ENCODE measurements at places on chromosomes 13 and 19. TPM values are rescaled to one million over a fixed set of nuclear protein-coding genes. Genes with fewer than 3 reads are reported as not detected.

DNA sequence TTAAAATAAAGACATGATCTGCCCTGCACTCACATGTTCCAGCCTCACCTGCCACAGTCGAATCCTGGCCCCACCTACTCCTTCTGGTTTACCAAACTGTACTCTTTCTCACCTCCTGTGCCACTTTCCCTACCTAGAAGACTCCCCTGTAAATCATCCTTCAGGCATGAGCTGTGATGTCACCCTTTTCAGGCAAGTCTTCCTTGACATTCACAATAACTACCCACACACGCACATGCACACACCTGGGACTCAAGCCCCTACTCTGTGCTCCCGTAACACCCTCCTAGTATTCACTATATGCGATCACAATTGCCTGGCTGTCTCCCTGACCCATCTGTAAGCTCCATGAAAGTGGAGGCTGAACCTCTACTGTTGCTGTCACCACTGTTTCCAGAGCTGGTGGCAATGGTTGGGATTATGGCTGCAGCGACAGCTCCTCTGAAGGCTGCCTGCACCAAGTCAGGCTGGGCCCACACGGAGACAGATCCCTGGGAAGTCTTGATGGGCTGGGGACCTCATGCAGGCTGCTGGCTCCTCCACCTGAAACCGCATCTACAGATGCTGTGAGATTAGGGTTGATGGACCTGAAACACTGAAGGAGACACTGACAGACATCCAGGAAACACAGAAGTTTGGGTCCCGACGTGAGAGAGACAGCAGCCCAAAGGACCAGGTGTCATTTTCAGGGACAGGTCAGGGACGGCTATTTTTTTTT is 611.1 kb downstream of the UQCRFS1 start:
- DNase-seq: no peak

DNA sequence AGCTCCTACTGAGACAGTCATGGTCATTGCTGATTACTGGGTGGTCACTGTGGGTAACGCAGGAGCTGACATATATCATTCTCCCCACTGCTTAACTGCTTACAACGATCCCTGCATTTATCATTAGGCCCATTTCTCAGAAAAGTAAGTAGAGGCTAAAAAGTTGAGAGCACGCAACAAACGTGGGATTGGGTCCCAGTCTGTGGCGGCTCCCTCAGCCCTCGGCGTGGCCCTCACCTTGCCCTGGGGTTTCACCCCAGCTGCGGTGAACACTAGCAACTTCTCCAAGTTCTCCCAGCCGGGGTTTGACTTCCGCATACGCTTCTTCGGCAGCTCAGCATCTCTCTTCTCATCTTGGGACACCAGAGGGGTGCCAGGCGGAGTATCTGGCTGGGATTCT is 2.5 kb downstream of the PNKP start:
- no peak for DNase-seq

DNA sequence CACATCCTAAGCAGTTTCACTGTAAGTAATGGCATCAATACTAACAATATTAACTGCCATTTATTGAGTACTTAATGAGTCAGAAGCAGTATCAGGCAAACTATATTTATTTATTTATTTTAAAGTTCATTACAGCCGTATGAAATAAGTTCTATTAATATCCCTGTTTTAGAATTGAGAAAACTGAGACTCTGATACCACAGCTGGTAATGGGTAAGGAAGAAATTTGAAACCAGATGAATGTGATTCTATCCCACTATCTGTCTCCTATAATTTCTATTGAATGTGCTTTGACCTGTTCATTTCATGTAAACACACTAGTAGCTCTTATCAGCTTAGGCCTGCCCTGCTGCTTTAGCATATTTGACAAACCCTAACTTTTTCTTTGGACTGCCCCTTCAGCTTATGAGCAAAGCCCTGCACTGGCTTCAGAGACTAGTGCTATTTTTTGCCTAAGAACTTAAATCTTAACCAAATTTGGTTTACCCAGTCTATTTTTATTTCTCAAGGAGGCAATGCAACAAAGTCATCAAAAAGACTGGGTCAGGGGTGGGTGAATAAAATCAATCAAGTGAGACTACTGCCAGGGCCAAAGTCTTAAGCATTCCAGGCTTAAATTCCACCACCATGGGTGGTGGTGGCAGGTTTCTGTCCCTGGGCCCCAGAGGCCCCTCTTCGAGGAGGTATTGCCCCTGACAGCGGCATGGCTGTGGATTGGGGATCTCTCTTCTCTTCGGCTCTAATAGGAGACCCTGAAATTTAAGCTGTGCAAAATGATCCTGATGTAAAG is 143.4 kb downstream of the DLEU7 start:
- DNase-seq: no peak

- DNase-seq: no peak
These were observed 644.9 kb upstream of the PCDH20 start for GRCh38 chr13:62060570-62060969.

DNA sequence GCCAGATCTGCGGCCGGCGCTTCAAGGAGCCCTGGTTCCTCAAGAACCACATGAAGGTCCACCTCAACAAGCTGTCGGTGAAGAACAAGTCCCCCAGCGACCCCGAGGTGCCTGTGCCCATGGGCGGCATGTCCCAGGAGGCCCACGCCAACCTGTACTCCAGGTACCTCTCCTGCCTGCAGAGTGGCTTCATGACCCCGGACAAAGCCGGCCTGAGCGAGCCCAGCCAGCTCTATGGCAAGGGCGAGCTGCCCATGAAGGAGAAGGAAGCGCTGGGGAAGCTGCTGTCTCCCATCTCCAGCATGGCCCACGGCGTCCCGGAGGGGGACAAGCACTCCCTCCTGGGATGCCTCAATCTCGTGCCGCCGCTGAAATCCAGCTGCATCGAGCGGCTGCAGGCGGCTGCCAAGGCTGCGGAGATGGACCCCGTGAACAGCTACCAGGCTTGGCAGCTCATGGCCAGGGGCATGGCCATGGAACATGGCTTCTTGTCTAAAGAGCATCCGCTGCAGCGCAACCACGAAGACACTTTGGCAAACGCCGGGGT is 72.6 kb downstream of the ZNF536 start:
- DNase-seq: no peak

DNA sequence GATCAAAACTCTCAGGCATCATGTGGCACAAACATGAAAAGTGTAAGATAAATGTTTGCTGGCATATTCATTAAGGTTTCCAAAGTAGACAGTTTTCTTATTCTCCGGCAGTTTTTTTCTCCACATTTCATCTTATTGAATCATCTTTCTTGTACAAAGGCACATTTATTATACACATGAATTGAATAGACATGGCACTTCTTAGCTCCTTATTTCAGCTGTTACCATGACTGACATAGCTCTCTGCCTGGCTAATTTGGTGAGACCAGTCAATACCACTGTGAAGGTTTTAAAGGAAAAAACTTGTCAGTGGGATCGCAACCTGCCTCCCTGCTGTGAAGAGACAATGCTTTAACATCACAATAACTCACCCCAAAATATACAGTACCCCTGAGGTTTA is 285.0 kb upstream of the PCDH20 start:
- DNase-seq: no peak

DNA sequence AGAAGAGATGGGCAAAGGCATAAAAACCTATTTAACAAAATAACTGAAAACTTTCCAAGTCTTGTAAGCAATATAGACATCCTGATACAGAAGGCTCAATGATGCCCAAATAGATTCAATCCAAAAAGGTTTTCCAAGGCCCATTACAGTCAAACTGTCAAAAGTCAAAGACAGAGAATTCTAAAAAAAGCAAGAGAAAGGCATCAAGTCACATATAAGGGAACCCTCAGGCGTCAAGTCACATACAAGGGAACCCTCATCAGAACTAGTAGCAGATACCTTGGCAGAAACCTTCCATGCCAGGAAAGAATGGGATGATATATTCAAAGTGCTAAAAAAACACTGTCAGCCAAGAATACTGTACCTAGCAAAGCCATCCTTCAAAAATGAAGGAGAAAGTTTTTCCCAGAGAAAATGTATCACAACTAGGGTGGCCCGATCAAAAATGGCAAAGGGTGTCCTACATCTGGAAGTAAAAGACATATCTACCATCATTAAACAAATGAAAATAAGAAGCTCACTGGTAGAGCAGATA is 21.2 kb downstream of the ZNF829 start:
- no peak for DNase-seq

- DNase-seq: no peak
These were observed 711 bp upstream of the FOSB start for GRCh38 chr19:45467115-45467455.

DNA sequence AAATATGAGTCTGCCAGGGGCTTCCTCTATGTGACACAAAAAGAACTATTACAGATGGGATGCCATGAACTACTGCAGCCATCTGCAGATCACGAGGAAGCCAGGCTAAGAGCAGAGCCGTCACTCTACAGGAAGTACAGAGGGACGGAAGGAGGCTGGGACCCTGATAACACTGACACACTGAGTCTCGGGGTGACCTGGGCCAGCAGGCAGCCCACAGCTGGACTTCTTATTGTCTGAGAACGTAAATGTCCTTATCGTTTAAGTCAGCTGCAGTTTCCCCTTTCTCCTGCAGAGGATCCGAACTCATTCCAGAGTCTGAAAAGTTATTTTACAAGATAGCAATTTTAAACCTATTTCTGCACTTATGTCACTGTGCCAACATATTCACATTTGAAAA is 20.7 kb downstream of the PARP4 start:
- DNase-seq: no peak

DNA sequence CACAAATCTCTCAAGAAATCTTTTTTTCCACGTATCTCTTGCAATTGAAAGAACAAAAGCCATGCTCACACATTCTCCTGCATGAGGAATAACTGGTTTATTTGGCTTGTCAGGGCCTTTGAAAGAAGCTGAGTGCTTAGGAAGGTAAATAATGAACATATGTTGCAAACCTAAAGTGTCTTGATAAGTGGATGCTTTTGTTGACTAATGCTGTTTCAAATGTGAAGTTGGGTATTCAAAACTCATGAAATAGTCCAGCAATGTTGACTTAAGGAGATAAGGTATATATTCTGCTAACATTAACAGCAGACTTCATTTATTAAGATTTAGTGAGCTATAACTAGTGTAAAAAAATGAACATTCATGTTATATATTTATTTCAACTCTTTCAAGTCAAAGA is 1792.7 kb upstream of the MIR17HG start:
- DNase-seq: peak; percentile 25

- peak; percentile 16 for DNase-seq
These were observed 51.3 kb upstream of the LSM14A start for GRCh38 chr19:34120846-34121639.

- DNase-seq: no peak
These were observed 67.1 kb upstream of the KPNA3 start for GRCh38 chr13:49859560-49859959.

DNA sequence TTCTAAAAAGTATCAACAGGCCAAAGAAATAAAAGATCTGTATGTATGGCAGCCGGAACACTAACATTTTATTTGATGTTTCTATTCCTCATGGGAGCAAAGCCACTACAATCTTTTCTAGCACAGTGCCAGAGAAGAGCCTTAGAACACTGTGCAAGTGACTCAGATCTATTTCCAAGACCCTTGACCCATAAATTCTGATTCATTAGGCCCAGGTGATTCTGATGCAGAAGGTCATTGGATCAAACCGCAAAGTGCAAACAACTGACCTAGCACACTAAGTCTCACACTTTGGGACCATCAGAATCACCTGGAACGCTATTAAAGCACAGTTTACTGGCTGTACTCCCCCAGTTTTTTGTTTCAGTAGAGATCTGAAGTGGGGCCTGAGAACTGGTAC is 87.6 kb downstream of the MYCBP2 start:
- DNase-seq: no peak

DNA sequence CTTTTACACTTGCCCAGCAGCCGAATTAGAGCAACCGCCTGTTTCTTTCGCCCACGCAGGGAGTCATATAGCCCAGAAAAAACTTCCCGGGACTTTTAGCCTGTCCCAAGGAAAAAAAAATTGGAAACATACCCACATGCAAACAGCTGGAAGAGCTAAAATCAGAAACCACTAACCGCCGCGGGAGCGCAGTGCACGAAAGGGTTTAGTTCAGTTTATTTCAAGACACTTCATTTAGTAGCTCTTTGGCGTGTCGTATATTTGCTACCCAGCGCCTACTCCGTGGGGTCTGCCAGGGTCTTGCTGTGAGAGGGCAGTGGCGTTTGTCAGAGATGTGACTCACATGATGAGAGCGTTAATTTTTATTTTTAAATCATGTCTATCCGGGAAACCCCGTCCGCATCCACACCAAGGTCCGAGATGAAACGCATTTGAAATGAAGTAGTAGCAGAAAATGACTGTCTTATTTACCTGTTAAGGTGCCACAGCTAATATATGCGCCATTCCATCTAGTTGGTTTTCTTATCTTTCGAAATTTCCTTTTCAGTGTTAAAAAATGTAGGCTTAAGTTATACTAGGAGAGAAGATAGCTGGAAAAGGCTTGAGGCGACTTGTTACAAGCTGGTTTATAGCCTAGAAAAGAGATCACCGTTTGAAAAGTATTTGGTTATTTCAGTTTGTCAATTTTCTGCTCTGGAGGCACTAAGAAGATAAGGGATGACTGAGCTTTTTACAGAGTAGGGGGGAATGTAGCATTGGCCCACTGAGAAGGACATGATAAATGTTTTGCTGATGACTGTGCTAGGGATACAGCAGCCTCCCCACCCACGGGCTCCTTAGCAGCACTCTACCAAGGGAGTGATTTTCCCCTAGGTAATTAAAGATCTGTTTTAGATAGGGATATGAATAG is 1.7 kb downstream of the KLF5 start:
- DNase-seq: peak; percentile 90

DNA sequence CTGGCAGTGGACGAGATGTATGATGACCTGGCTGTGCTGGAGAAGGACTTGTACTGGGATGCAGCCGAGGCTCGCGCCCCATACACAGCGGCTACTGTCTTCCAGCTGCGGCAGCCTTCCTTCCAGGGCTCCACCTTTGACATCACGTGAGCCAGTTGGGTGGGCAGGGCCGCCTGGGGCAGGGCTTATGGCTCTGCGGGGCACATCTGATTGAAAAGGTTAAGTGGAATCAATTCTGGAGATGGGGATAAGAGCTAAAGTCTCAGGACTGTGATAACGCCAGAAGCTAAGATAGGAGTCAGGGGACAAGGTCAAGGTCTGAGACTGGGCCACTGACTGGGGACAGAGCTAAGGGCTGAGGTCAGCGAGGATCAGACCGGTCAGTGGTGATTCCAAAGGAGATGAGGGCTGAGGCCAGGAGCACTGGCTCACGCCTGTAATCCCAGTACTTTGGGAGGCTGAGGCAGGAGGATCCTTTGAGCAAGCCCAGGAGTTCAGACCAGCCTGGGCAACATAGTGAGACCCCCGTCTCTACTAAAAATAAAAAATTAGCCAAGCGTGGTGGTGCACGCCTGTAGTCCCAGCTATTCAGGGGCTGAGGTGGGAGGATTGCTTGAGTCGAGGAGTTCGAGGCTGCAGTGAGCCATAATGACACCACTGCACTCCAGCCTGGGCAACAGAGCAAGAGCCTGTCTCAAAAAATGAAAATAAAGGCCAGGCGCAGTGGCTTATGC is 4.7 kb downstream of the BEST2 start:
- no peak for DNase-seq

GEMIN7 gene
- total RNA-seq: 12.5 TPM

SCEL gene
- 61.7 TPM for total RNA-seq

TEX101 gene
- total RNA-seq: not detected

C19orf73 gene
- 0.51 TPM for total RNA-seq

TMEM38A gene
- total RNA-seq: 97.2 TPM

AKAP8 gene
- 27.1 TPM for total RNA-seq

HIPK4 gene
- total RNA-seq: not detected

Data from tongue (tissue), 3 donors.